NCI-H82 (cell line): ENCODE measurements at places on chromosomes 3 and 15.
A peak's percentile ranks its signal among the peaks of the same experiment; 100 is the strongest.

DNA sequence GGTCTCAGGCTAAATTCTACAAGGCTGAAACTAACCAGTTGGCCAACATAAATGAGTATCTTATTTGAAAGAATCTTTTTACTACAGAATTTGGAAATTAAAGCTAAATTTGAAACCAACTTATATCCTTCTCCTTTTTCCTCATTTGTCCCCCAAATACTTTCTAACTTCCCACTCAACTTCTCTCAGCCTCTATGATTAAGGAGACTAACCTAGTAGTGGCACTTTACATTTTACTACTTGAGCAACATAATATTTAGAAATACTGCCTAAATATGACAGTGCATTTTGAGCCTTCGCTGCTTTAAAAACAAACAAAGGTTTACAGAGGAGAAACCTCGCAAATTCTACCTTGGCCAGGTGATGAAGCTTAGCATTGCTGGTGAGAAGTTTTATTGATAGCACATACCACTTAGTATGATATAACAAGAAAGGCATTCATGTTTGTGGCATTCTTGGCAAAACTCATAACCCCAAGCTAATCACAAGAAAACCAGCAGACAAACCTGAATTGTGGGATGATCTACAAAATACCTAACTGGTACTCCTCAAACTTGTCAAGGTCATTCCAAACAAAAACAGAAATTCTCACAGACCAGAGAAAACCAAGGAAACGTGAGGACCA is 432.1 kb upstream of the CFAP20DC start:
- no peak for DNase-seq

DNA sequence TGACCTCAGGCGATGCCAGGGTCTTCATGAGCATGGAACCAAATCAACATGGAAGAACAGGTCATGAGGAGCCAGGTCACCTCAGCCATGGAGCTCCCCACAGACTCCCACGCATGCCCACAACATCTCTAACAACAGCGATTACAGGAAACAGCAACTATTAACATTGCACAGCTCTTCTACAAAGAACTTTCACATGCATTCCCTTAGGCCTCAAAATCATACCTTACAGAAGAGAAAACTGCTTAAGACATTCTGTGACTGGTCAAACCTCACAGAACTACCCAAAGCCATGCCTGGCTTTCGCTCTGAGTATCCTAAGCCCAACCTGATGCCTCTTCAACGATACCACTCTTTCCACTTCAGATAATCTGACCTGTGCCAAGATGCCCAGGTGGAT is 117.8 kb downstream of the OXNAD1 start:
- no peak for DNase-seq

- no peak for DNase-seq
Observed at GRCh38 chr3:40593351-40593750, 68.6 kb downstream of the ZNF621 start.

DNA sequence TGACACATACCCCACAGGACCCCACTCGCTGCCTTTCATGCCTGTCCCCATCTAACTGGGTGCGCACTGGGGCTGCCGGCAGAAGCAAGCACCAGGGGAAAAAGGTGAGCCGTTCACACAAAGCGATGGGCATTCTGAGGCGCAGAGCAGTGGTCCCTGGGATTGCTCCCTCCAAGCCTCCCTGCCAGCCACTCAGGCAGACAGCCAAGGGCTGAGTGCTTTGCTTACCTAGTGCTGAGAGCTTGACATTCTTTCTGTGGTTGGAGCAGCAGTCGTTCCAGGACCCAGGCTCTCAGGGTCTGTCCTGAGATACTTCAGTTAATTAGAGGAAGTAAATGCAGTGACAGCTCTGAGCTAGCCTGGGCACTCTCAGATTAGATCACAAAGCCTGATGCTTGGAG is 5.7 kb downstream of the ESYT3 start:
- no peak for DNase-seq

GRCh38 chr15:88621789-88622604 is 857 bp downstream of the AEN start:
- DNase-seq: peak; percentile 43

DNA sequence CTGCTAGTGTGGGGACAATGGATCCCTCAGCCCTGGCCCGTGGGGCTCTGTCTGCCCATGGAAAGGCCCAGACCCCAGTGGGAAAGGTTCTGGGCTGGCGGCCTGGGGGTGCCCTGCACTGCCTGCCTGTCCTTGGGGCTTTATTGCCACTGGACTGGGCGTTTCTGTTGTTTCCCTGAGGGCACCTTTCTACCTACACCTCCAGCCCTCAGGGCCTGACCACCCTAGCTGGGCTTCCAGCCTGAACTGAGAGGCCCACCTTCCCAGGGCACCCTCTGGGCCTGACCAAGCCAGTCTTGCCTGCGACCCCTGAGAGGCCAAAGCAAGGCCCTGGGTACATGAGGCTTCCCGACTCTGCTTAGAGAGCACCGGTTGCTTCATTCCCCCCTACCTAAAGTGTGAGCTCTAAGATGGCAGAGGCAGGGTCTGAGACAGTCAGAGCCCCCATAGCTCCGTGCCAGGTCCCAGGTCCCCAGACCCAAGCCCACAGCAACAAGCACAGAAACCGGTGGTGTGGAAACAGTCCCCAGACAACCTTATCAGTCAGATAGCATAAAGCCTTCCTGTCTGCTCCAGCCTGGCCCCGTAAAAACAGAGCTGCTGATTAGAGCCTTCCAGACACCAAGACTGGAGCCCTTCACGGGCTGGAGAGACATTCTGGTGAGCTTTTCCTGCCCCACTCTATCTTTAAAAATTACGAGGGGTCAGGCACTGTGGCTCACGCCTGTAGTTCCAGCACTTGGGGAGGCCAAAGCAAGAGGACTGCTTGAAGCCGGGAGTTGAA is 102.8 kb downstream of the CHSY1 start:
- no peak for DNase-seq

DNA sequence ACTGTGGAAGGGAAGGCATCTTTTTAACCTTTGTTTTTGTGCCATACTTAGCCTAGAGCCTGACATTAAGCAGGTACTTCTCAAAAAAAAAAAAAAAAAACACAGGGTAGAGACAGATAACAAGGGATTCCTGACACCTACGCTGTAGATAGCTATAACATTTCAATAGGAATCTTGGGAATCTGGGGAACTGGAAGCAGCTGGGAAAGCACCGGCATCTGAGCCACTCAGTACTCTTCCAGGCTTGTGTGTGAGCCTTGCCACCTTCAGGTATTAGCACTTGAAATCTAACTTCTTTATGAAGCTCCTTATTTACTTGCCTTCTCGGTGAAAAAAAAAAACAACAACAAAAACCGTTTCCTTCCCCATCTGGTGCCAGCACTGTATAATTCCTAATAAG is 46.8 kb downstream of the PIK3CA start:
- no peak for DNase-seq

GRCh38 chr3:14236902-14237301 is 58.3 kb downstream of the LSM3 start:
- DNase-seq: no peak

DNA sequence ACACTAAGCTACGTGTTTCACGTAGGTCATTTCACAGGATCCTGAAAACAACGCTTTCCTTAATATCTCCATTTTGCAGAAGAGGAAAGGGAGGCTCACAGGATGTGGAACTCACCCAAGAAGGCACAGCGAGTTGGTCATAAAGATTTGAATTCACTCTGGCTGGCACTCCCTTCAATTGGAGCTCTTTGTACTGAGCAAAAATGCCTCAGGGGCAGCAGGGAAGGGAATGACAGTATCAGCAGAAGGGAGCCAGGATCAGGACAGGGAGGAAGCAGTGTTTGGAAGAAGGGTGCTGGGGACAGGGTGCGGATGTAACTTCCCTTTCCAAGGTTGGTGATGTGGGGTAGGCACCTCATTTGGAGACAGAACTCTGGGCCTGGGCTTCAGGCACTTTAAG is 1.1 kb upstream of the ST6GAL1 start:
- DNase-seq: no peak

- no peak for DNase-seq
Observed at GRCh38 chr3:26655231-26655630, 32.7 kb downstream of the LRRC3B start.

GRCh38 chr3:40770061-40770460 is 245.3 kb downstream of the ZNF621 start:
- no peak for DNase-seq

DNA sequence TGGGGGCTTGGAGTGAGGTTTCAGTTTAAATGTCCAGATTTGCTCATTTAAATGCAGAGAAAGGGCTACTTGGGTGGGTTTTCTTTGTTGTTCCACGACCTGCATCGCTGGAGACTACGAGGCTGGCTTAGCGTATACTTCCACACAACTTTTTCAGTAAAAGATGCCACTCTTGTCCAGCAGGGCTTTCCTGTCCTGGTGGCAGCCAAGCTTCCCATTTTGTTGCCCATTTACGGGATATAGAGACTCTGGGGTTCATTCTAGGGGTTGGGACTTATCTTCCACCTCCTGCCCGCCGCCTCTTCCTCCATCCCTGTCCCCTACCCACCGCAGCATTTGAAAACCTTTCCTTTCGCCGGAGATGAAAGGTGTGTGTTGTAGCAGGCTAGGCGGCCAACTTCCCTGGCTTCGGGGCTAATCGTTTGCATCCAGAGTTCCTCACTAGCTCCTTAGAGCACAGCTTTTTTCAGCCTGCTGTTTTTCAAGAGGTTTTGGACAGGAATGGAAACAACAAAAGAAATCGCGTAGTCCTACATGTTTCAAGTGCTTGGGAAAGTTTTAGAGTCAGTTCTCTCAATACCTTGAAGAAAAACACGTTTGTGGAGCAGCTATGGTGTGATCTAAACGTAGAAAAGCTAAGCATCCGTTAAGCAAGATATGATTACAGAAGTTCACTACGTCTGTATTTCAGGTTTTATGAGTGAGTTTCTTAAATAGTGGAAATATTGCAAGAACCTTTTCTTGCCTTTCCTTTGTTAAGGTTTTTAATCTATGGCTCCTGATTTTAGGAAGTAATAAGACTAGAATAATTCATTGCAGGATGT is 843 bp downstream of the CHRNA5 start:
- peak; percentile 49 for DNase-seq

GRCh38 chr3:52195823-52196331 is 2.1 kb upstream of the ALAS1 start:
- DNase-seq: no peak

GRCh38 chr3:34363881-34364280 is 565.5 kb downstream of the PDCD6IP start:
- no peak for DNase-seq

- DNase-seq: peak; percentile 14
Observed at GRCh38 chr15:100241572-100242482, 99.9 kb downstream of the ADAMTS17 start.

DNA sequence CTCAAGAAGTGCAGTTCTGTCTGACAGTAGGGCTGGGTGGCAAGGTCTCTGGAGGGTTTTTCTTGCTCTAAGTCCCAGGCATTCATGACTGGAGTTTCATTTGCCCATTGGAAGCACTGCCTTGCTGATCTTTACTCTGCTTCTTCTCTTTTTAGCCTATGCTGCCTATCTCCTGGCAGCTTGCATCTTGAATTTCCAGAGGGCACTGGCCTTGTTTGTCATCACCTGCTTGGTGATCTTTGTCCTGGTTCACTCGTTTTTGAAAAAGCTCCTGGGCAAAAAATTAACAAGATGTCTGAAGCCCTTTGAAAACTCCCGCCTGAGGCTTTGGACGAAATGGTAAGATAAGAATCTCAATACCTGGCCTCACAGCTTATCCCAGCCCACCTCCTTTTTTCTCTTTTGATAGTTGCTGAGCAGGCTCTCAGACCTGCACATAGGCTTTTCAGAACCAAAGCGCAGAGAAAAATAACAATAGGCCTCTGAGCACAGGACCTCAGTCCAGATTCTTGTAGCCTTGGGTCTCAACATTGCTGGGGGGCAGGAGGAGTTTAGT is 10.9 kb downstream of the SLC28A2 start:
- DNase-seq: no peak

- no peak for DNase-seq
Observed at GRCh38 chr3:149020196-149020838, 29.0 kb downstream of the GYG1 start.

DNA sequence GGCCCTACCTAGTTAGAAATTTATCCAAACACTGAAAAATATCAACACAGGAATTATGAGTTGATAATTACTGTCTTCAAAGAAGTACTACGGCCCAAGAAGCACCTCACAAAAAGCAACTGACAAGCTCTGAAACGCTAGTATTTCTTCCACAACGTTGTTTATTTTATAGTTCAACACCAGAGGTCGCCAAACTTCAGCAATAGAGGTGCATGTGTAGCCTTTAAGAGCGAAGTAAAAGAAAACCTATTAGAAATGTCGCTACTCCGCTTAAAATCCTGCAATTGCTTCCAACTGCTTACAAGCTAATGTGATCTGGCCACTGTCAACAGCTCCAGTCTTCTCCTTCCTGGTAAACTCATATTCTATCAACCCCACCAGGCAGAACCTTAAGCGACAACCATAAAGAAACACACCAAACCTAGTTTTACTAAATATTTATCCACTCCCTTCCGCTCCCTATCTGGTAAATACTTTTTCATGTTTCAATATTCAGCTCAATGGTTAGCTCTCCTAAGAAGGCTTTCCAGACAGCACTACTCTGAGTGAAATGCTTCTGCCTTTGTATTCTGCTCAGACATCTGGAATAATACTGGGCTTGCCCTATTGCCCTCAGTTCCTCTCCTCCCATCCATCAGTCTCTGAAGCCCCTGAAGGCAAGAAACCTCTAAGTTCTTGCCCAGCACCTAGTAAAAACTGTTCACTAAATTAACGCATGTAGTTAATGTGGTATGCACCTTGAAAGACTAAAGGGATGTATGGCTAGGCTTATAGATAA is 110.2 kb downstream of the NR1I2 start:
- peak; percentile 64 for DNase-seq

- no peak for DNase-seq
Observed at GRCh38 chr3:40939030-40939740, 260.1 kb upstream of the CTNNB1 start.

- DNase-seq: peak; percentile 23
Observed at GRCh38 chr3:71206305-71207165, 377.0 kb downstream of the FOXP1 start.

DNA sequence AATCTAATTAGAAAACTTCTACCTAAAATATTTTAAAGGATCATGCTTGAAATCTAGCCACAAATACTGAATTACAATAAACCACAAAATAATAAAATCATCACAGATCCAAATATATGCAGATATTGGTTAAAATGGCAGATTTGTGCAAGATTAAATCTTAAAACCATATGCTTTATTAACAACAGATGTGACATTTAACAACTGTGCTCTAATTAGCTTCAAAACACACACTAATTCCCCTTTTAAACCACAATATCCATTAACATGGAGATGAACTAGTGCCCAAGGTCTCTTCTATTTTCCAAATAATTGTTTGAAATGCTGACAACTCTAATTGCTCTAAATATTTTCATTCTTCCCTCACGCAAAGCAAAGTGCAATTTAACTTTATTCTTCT is 1530.3 kb downstream of the SI start:
- peak; percentile 34 for DNase-seq
